ENCODE measurements at places on chromosomes 16 and 17. TPM values are rescaled to one million over a fixed set of nuclear protein-coding genes. Genes with fewer than 3 reads are reported as not detected.

SEBOX gene
- not detected for total RNA-seq

SDR42E2 gene
- total RNA-seq, result not detected

GGT6 gene
- total RNA-seq, result not detected

USP36 gene
- 52.1 TPM for total RNA-seq

All from posterior vena cava (tissue), 2 donors.